Islet precursor cell (in vitro differentiated cells): ENCODE measurements at places on chromosomes 2 and 18.

- DNase-seq = peak; percentile 33
Observed at GRCh38 chr18:26503382-26503781, 45.0 kb downstream of the KCTD1 start.

- no peak for DNase-seq
Observed at GRCh38 chr18:47485221-47485797, 233.8 kb upstream of the SKOR2 start.

DNA sequence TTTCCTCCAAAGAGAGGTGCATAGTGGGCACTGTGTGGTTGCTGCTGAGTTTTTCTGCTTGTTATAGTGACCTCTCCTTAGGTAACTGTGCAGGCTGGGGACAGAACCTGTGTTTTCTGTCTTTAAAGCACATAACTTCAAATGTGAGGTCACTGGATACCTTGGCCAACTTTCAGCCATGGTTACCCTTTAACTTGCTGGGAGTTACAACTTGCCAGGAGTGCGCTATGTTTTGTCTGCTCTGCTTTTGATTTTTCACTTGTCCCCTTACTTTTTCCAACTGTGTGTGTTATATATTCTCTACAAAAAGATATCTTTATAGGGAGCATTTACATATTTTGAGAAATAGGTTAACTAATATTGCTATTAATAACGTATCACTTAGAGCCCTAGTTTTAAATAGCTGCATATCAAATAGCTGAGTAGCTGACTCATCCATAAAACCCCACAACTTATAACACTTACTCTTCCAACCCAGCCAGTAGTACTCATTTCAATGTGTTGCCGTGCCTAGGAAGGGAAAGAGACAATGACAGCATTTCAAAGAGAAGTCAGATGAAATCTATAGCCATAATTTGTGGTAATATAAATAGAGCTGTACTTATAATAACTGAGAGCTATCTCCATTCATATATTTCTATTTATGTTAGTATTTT, 51.6 kb downstream of the DPP4 start:
- no peak for DNase-seq

DNA sequence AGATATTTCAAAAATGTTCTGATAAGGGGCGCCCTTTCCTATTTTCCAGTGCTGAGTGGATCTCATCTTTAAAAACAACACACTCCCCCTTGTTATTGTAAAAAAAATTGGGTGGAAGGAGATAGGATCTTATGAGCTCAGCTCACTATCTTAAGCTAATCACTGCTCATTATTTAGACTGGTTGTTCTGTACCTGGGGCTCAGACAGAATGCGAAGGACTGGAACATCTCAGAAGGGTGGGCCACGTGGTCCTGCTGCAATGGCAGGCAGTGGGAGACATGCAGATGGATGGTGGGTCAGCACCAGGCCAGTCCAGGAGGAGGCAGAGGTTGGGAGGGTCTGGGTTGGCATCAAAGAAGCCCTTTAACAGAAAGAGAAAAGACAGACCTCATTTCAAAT, 48.3 kb upstream of the GPR155 start:
- peak; percentile 70 for DNase-seq

DNA sequence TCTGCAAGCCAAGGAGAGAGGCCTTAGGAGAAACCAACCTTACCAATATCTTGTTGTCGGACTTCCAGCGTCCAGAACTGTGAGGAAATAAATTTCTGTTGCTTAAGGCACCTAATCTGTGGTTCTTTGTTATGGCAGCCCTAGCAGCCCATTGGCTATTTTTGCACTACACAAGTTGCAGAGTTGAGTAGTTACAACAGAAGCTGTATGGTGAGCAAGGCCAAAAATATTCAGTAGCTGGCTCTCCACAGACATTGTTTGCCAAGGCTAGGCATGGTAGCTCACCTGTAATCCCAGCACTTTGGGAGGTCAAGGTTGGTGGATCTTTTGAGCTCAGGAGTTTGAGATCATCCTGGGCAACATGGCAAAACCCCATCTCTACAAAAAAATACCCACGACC, 27.1 kb upstream of the SCYGR1 start:
- no peak for DNase-seq

- DNase-seq = peak; percentile 69
Observed at GRCh38 chr2:181047829-181048228, 67.4 kb downstream of the UBE2E3 start.

DNA sequence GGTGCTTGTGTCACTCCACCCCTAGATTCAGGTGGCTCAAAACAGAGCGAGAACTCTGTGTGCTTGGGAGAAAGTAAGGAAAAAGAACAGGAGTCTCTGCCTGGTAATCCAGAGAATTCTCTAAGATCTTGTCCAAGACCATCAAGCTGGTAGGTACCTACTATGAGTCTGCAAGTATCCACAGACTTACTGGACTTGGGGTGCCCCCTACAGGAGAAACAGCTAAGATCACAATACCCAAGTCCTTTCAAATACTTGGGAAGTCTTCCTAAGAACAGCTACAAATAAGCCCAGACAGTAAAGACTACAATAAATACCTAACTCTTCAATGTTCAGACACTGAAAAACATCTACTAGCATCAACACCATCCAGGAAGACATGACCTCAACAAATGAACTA, 1143.6 kb upstream of the ACVR2A start:
- DNase-seq = no peak

- no peak for DNase-seq
Observed at GRCh38 chr2:39541011-39541930, 104.2 kb upstream of the MAP4K3 start.

GRCh38 chr2:46239847-46240181, 57.4 kb upstream of the EPAS1 start:
- DNase-seq = no peak

GRCh38 chr2:28745876-28746275, 5.8 kb upstream of the PPP1CB start:
- DNase-seq = no peak

DNA sequence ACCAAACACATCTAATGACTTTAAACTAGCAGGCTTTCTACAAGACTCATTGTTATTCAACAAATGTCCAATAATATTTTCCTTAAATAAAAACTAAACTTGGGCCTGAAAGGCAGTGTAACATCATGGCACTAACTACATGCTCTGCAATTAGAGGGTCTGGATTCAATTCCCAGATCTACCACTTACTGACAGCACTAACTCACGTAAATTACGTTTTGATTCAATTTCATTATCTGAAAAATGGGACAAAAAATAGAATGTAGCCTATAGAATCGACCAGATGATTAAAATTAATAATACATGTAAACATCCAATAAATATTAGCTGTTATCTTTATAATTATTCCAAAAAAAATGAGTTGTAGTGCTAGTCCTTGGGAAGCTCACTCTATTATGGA, 98.0 kb upstream of the DDX18 start:
- no peak for DNase-seq

- DNase-seq = no peak
Observed at GRCh38 chr2:233201258-233202013, 50.0 kb upstream of the ATG16L1 start.

- DNase-seq = peak; percentile 68
Observed at GRCh38 chr2:188333751-188334524, 42.3 kb downstream of the GULP1 start.

DNA sequence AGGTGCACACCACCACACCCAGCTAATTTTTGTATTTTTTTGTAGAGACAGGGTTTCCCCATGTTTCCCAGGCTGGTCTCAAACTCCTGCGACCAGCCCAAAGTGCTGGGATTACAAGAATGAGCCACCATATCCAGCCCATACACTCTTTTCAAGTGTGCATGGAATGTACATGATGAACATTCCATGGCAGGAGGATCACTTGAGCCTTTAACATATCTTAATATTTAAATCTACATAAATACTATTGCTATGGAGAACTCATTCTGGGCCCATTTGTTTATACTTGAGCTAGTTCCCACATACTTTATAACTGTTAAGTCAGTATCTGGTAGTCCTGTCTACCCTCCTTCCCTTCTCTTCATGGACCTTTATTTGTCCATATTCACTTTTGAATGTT, 48.4 kb downstream of the RPE start:
- DNase-seq = no peak

GRCh38 chr2:119772128-119772527, 12.4 kb downstream of the PTPN4 start:
- no peak for DNase-seq

DNA sequence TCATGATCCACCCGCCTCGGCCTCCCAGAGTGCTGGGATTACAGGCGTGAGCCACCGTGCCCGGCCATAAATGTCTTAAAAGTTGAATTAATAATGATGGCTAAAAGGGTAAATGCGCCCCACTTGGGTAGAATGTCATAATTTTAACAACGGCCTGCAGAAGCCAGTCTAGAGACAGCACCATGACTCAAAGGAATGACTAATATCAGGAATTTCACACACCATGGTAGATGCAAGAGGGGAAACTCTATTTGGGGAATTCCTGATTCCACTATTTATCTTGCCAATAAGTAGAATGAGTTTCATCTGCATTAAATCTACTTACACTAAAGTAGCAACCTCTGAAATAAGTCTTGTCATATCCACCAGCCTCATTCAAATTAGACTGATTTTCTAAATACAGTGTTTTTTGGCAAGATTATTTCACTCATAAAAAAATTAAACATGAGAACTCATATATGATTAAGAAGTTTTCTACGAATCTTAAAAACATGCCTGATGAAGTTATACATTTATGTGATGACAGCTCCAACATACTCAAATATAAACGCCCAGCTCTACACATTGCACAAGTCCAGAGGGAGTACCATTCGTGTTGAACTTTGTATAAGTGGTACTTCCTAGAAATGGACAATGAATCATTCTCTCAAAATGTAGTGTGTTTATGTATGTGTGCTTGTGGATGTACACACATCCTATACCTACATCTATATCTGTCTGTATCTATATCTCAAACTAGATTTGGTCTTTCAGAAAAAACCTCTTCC, 309.7 kb downstream of the IRS1 start:
- no peak for DNase-seq

DNA sequence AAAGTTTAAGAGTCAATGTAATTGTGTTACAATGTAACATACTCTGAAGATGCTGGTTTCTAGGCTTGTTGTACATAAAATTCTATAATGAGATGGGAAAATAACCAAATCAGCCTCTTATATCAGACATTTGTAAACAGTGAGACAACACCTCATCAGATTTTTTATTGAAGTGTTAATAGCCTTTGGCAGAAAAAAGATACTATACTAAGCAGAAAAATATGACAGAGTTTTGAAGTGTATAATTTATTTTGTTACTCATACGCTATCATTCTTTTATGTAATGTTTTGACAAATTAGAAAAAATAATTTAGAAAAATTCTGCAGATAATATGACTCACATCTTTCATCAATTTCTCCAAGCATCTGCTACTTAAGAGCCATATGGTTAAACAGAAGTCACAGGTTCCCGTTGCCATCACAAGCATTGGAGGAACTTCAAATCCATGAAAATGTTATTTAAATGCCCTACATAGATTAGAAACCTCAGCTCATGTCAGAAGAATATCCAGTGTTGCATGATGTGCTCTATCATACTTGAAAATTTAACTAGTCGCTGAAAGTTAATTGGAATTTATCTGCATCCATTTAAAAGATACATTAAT, 535.4 kb downstream of the LRP1B start:
- DNase-seq = no peak

GRCh38 chr18:58314284-58314683, 270.3 kb downstream of the NEDD4L start:
- DNase-seq = peak; percentile 93

DNA sequence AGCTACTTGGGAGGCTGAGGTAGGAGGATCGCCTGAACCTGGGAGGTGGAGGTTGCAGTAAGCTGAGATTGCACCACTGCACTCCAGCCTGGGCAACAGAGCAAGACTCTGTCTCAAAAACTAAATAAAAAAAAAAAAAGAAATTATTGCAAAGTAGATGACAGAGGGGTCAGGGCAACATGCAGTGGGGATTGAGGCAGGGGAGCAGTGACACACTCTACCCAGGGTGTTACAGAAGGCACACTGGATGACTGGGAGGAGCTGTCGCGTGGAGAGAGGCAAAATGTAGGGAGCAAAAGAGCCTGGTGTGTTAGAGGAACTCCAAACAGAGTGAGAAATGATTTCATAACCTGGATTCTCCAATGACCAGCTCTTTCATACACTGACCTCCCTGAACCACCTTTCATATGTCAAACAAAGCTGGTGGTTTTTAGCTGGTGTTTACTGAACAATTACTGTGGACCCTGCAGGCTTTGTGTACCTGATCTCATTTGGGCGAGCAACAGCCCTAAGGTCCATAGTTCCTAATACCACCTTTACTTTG, 22.1 kb downstream of the FBXO41 start:
- DNase-seq = no peak

GRCh38 chr18:49491534-49491856, 4.5 kb upstream of the C18orf32 start:
- DNase-seq = no peak

DNA sequence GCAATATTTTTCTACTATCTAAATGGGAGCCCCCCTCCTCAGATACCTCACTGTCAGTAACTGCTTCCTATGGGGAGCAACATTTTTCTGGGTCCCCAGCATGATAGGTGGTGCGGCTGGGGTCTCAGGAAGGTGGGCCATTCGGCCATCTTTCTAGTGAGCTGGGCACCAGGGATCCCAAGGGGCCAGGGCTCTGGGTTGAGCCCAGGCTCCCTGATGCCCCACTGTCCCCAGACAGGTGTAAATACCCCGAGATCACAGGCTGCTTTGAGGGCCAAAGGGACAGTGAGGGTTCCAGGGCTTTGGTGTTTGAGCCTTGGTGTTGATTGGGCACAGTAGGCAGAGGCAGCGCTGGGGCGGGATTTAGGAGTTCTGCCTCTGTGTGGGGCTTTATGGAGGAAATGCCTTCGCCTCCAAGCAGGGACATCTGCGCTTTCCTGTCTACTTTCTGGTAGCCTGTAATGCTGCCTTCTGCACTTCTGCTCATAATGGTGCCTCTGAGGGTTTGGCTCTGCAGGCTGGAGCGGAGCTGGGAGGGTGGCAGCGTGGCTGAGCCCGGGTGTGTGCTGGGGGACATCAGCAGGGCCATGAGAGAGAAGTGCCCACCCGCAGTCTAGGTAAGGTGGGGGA, 5.3 kb downstream of the ITM2C start:
- DNase-seq = no peak

DNA sequence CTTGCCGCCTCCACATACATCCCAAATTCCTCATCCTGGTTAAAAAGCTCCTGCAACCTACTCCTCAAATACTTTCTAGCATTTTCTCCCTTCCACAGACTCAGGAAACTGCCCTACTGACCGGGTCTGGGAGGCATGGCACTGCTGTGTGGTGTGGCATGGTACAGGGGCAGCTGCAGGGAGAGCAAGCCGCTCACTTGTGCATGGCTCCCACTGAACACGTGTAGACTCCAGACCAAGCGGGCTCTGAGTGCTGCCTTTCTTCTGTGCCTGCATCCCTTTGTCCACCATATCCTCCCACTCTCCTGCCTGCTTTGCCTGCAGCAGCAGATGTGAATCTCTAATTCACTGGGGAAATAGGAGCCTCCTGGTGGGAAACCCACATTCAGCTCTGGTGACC, 72.2 kb downstream of the CCDC93 start:
- peak; percentile 33 for DNase-seq

GRCh38 chr2:97730245-97730644, 16.9 kb downstream of the ZAP70 start:
- no peak for DNase-seq

GRCh38 chr2:64234150-64234549, 89.9 kb upstream of the PELI1 start:
- no peak for DNase-seq

GRCh38 chr18:8188184-8188583, 421.1 kb upstream of the RAB12 start:
- DNase-seq = no peak

GRCh38 chr18:48136827-48137373, 206.4 kb upstream of the SMAD2 start:
- no peak for DNase-seq
